Right kidney (tissue), 9 donors: ENCODE measurements at places on chromosomes 2 and 18.

DNA sequence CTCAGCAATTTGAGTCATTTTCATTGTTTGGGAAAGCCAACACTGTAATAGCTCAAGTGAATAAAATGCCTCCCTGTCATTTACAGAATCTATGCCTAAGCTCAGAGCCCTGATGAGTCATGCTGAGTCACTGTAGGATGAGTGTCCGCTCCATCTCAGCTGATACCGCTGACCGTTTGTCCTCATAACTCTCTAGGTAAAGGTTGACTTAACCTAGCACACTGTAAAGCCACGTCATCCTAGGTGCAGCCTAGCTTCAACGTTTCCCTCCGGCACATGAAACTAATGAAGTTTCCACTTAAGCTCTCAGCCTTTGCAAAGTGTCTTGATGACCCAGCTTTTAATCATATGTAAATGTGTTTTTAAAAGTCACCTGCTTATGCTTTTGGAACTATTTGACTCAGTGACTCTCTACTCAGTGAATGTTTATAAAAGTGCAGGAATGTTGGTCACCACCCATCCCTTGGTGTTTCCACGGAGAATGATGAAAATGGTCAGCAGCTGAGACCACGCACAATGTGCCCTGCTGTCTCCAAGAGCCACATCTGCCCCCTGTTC is 154.0 kb downstream of the PMAIP1 start:
- no peak for DNase-seq

GRCh38 chr2:103875131-103875530 is 978.8 kb upstream of the POU3F3 start:
- no peak for DNase-seq

DNA sequence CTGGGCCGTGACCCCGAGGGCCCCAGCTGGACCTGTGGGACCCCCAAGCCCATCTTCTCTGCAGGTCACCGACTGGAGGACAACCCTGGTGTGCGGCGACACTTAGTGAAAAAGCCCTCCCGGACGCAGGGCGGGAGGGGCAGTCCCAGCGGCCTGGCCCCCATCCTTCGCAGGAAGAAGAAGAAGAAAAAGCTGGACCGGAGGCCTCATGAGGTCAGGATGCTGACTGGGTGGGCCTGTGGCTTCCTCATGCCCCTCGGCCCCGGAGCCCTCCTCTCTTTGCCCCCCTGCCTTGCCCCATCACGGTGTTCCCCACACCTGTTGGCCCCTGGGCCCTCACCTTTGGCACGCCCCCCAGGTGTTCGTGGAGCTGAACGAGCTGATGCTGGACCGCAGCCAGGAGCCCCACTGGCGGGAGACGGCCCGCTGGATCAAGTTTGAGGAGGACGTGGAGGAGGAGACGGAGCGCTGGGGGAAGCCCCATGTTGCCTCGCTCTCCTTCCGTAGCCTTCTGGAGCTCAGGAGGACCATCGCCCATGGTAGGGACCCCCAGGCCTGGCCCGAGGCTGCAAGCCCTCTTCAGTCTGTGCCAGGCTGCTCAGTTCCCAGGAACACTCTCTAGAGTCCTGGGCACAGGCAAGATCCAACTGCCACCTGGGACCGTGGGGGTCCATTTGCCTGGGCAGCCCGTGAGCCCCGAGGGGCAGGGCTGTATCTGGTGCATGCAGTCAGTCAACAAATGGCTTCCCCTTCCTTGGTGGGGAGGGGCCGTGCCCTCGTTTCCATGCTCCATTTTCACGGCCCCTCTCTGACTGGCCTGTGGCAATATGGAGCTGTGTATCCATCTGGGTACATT is 4.7 kb downstream of the SLC4A3 start:
- no peak for DNase-seq

GRCh38 chr18:21851327-21851961 is 110.9 kb downstream of the MIB1 start:
- no peak for DNase-seq

DNA sequence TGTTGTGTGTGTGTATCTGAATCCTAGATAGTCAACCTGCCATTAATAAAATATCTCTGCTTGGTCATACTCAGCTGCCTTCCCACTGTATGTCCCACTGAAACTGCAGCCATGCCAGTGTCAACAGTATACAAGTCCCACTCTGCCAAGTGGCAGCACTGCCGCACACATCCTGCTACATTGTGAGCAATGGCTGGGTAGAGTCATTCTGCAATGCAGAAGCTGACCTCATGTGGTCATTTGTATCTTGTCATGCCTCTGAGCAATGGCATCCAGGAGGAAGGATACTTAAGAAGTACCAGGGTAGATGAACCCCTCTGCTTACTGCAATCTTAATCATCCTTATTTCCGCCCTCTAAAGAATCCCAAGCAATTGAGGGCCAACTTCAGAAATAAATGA is 302.2 kb upstream of the DDX18 start:
- no peak for DNase-seq

GRCh38 chr2:113056521-113056920 is 2.5 kb upstream of the IL36RN start:
- no peak for DNase-seq

DNA sequence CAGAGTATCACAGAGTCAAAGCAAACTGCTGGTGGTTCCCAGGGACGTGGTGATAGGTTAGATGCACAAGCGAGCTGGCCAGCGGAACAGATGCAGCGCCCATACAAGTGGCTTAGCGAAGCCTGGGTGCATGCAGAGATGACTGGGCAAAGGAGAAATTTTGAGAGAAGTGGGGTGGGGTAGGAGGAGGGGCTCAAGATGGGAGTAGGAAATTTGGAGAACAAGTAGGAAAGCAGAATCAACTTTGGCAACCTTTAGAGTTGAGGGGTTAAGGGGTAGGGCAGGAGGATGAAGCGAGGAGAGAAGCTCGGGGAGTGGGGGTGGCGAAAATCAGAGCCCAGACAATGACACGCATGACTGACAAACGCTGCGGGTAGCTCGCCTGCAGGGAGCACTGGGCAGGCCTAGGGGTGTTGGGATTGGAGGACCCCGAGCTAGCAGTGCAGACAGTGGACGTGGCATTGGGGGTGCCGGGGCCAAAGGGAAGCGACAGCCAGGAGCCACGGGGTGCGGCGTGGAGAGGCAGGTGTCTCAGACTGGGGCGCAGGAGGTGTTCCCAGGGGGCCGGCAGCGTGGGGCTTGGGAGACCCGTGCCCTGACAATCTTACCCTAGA is 431 bp downstream of the FAM98A start:
- DNase-seq, result no peak

GRCh38 chr18:24053211-24053610 is 38.7 kb downstream of the TTC39C start:
- no peak for DNase-seq

DNA sequence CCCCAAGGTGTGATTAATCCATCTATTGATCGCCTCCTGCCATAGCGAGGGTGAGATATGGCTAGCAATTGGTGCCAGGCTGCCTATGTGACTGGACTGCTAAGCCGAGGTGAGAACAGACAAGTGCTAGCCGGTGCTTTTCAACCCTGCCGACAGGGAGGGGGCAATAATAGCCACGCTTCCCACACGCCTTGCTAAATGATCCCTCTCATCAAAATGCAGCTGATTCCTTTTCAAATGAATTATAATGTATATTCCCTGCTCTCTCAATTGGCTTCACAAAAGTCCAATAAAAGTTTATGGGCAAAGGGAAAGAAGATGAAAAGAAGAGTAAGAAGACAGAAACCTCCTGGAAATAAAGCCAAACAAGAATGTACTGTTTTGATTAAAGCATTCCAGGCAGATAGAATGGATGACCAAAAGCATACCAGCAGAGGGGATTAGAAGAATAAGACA is 235.6 kb downstream of the ICOS start:
- no peak for DNase-seq

GRCh38 chr2:187138265-187138664 is 289.3 kb upstream of the ZSWIM2 start:
- no peak for DNase-seq

- no peak for DNase-seq
These were observed 29.0 kb downstream of the CCDC195 start for GRCh38 chr2:224687156-224687555.

GRCh38 chr2:190158798-190159434 is 96.4 kb upstream of the MSTN start:
- no peak for DNase-seq

DNA sequence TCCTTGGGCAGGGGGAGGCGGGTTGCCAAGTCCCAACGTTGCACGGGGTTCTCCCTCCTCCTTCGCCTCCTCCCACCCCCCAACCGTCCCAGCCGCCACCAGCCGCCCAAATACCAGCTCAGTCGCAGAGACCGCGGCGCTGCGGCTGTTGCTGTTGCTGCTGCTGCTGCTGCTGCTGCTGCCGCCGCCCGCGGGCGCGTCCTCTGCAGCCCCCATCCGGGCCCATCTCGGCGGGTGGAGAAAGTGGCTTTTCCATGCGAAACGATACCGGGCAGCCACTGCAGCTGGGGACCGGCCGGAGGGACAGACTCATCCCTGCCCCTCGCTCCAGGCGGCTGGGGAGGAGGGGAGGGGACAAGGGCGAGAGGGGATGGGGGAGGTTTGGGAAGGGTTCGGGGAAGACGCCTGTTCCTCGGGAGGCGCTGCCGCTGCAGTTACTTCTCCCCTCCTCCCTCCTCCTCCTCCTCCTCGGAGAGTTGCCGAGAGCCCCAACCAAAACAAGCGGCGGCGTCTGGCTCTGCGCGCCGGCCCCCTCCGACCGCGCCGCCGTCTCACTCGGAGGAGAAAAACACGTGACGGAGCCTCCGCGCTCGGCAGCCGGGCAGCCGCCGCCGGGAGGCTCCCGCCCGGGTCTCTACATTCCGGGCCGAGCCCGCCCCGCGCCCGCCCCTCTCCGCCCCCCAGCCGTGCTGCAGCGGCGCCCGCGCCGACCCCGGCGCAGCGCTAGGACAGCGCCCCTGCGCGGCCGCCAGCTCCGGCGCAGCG is at the start of gene IRS1:
IRS1 (minus strand) TSS at position 610 of the 765 bp plus-strand sequence. CDS start 1,082 bp downstream, outside the sequence.
- peak; percentile 90 for DNase-seq

- DNase-seq, result no peak
These were observed 21.5 kb downstream of the KLF7 start for GRCh38 chr2:207144173-207144785.

- DNase-seq, result no peak
These were observed 16.4 kb downstream of the SMAD7 start for GRCh38 chr18:48934415-48934722.

DNA sequence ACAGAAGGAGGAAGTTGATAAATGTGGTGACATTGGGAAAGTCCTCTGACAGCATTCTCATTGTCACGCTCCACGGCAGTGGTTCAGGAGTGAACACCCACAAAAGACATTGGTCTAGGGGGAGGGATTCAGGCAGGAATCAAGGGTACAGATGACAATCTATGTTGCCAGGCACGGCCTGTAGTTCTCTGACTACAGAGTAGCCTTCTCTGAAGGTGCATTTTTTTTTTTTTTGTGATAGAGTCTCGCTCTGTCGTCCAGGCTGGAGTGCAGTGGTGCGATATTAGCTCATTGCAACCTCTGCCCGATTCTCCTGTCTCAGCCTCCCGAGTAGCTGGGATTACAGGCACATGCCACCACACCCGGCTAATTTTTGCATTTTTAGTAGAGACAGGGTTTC is 7.4 kb upstream of the MOB1A start:
- DNase-seq, result no peak

- DNase-seq, result no peak
These were observed 463.3 kb downstream of the IRS1 start for GRCh38 chr2:226336283-226336682.

DNA sequence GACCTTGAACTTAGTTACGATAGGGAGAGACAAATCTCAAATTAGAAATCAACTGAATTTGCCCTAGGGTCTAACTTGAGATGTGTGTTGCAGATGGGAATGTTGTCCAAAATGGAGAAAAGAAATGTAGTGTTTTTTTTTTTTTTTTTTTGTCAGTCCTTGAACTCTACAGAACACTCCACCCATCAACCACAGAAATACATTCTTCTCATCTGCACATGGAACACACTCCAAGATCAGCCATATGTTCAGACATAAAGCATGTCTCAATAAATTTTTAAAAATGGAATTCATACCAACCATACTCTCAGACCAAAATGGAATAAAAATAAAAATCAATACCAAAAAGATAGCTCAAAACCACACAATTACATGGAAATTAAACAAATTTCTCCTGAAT is 526.5 kb downstream of the FBXO15 start:
- DNase-seq, result no peak

DNA sequence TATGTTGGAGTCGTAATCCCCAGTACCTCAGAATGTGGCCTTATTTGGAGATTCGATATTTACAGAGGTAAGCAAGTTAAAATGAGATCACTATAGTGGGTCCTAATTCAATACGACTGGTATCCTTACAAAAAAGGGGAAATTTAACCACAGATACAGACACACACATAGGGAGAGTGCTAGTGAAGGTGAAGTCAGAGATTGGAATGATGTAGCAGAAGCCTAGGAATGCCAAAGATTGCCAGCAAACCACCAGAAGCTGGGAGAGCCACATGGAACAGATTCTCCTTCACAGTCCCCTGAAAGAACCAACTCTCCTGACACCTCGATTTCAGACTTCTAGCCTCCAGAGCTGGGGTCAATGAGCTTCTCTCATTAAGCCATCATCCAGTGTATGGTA is 17.7 kb upstream of the ACTR3 start:
- DNase-seq, result no peak

DNA sequence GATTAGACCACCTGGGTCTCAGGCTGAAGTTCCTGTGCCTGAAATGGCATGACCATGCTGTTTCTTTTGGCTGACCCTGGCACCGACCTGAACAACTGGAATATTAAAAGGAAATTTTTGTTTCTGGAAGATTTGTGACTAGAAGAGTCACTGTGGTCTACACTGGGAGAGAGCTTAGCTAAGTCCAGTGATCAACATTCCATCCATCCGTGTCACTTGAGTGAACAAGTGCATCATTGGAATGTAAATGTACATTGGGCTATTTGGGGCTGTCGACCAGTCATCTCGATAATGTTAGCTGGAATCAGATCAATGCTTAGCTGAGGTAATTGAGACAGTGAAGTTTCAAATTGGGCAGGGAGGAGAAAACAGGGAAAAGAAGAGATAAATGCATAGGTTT is 95.4 kb upstream of the CCDC85A start:
- no peak for DNase-seq

DNA sequence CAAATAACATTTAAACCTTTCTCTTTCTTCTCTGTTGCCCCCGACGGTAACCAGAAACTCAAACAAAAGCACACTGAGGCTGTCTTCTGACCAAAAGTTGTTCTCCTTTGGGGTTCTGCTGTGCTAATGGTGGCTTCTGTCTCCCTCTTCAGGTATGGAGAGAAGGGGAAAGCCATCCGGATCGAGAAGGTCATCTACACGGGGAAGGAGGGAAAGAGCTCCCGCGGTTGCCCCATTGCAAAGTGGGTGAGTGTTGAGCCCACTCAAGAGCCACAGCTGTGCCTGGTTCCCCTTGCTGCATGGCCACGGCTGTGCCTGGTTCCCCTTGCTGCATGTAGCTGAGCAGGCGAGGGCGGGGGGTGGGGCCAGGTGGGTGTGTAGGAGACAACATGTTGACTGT is 67.4 kb downstream of the BOLA3 start:
- DNase-seq, result no peak

DNA sequence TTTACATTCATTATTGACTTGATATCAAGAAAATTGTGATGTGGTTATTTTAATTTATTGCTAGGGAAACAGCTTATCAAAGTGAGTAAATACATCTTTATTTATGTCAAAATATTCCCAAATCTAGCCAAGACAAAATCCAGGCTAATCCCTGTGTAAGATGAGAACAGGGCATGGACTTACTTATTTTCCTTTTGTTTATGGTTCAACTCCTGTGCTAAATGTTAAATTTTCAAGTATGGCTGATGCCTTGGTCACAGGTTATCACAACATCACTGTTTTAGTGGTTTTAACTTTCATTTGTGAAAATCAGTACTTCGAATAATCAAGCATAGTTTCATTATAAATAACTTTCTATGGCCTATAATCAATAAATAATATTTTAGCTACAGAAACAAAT is 657.0 kb upstream of the SYT4 start:
- no peak for DNase-seq
